H7 (cell line): ENCODE measurements at places on chromosomes 5 and 9.

- no peak for DNase-seq
Measured at GRCh38 chr9:130159057-130159456, 13.1 kb upstream of the NCS1 start.

GRCh38 chr9:109418827-109419226 is 79.3 kb downstream of the PTPN3 start:
- no peak for DNase-seq

GRCh38 chr9:73441890-73442818 is 290.5 kb downstream of the ANXA1 start:
- peak; percentile 19 for DNase-seq

DNA sequence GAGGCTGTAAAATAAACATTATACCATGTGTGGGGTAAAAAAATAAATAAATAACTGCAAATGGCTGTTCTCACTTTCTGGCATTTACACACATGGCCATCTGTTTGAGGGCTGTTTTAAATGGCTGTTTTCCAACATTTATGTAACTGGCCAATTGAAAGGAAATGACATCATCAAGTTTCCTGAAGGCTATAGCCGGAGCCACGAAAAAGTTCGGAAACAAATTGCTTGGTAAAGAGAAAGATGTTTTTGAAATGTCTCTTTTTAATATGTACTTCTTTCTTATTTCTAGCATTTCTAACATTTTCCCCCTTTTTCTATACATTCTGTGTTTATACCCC is 95.4 kb upstream of the DAB2 start:
- no peak for DNase-seq

GRCh38 chr9:125988479-125989050 is 241.4 kb downstream of the PBX3 start:
- DNase-seq, result peak; percentile 40

DNA sequence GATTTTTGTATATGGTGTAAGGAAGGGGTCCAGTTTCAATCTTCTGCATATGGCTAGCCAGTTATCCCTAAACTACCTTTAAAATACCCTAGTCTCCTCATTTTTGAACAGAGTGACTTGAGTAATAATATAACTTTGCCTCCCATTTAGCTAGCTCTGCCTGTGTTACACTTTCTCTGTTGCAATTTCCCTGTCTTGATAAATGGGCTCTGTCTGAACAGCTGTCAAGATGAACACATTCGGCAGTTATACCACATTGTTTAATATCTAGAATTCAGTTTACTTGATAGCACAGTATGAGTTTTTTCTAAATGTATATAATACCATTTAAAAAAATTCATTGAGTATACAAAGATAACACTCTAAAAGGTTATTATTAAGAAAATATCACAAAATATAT is 562.9 kb upstream of the FTMT start:
- DNase-seq, result no peak

DNA sequence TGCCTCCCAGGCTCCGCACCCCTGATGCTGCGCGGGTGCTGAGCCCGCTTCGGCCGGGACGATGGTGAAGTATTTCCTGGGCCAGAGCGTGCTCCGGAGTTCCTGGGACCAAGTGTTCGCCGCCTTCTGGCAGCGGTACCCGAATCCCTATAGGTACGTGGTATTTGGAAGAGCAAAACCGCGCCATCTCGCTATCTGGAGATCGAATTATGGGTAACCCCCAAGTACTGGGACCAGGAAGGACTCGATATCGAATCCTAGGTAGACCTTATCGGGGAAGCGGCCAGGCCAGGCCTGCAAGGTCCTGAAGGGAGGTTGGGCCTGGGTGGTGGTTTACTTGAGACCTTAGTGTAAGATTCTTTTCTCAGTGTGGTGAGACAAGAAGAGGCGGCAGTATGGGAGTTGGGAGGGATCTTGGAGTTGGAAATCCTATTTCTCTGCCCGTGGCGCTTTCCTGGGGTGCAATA is 359 bp downstream of the PRELID1 start:
- peak; percentile 43 for DNase-seq

DNA sequence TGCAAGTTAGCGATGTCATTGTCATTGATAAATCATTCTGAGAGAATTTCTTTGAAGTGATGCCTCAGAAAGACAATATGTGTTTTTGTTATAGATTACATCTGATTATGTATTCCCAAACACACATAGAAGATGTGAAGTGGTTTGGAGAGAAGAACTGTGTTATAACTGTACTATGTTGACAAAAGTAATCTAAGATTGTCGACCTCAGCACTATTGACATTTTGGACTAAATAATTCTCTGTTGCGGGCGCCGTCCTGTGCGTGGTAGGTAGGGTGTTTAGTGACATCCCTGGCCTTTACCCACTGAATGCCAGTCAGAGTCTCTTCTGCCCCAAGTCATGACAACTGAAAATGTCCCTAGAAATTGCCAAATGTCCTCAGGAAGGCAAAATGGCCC is 77.8 kb downstream of the CFAP90 start:
- DNase-seq, result no peak

DNA sequence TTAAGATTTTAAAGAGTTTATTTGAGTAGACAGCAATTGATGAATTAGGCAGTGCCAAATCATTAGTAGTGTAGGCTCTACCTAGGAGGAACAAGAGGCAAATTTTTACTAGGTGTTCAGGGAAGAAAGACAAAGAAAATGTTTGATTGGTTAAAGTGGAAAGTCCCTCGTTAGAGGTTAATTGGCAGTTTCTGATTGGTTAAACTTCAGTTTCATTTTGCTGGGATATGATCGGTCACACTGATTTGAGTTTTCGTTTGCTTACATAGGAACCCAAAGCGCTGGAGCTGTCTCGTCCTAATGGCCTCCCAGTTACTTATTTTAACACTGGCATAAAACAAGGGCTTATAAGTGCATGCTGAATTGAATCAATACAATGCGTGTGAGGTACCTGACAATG is 15.1 kb downstream of the DMAC1 start:
- DNase-seq, result no peak

GRCh38 chr5:80048084-80048780 is 13.1 kb downstream of the THBS4 start:
- DNase-seq, result no peak

- no peak for DNase-seq
Measured at GRCh38 chr9:71816916-71817451, 48.7 kb upstream of the CEMIP2 start.

GRCh38 chr5:149730620-149731331 is 666 bp downstream of the PPARGC1B start:
- peak; percentile 83 for DNase-seq

DNA sequence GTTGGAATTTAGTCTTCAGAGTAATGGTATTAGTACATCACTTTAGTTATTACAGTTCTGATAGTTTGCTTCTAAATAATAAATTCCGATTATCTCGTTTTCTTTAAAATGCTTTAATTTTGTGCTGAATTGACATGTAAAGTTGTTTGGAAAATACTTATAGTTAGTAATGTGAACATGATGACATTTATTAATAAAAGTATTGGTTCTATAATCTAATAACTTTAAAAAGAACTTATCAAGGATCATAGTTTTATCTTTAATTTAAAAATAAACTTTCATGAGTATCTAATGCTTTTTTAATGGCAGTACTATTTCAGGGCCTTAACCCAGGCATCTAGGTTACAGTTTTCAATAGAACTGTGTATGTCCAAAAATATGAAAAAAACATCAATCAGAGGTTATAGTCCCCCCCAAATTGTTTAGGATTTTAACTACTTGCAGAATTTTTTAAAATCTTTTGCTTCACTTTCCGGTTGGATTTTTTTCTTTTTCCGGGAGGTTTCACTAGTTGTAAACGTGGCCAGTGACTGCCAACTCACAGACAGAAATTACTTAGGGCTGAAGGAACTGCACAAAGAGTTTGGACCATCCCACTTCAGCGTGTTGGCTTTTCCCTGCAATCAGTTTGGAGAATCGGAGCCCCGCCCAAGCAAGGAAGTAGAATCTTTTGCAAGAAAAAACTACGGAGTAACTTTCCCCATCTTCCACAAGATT is 680 bp downstream of the GPX8 start:
- DNase-seq, result peak; percentile 30

DNA sequence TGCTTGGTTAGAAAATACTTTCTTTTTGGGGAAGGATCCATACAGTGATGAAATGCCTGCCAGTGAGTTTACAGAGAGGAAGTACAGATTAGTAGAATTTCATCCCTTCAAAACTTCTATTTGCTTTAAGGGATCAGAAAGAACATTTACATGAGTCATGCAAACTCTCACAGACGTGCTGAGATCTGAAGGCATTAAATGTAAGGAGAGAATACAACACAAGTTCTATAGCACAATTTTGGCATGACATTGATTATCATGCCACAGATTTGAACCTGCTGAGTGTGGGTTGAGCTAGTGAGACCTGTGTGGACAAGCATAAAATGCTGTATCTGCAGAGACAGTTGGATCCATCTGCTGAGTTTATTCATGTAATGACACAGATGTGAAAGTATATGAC is 613.6 kb upstream of the SEMA6A start:
- DNase-seq, result no peak

DNA sequence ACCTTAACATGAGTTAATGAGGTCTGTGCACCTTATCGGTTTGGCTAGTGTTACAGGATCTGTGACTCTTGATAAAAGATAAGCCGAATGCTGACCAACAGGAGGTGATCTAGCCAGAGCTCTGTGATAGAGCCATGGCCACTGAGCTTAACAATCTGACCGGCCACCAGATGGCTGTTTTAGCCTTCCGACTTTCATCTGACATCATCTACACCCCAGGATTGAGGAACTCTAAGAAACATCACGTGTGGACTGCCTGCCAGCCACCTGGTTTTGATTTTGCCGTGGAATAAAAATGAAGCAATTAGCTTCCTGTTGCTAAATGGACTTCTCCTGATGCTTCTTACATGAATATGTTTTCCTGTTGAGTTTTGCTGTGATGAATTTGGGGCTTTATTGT is 281.3 kb downstream of the CEMIP2 start:
- DNase-seq, result peak; percentile 17

GRCh38 chr9:26292943-26293342 is 599.7 kb downstream of the CAAP1 start:
- DNase-seq, result no peak

DNA sequence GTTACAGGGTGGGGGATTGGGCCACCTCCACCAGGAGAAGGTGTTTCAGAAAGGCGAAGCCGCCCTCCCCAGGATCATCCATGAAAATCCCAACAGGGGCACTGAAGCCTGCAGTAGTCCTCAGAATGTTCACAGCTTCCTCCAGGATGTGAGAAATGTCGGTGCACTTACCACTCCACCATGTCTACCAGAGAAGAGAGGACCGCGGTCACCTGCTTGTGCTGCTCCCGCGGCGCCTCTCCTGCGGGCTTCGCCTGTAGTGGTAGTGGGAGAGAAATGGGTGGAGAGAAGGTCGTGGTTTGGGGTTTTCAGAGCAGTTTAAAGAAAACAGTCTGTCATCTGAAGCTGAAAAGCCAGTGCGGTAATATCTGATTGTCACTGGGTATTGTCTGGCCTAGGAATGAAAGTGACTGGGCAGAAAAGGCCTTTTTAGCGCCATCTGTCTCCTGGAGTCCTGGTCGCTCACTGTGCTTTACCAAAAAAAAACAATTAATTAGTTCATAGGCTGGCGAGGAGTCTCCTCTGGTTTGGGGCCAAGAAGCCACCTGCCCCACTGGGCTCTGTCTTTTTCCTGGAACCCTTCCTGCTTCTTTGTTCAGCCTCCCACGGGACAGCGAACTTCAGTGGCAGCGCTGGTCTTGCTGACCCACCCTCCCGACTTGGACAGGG is 23.0 kb upstream of the PPP1R26 start:
- DNase-seq, result peak; percentile 41

DNA sequence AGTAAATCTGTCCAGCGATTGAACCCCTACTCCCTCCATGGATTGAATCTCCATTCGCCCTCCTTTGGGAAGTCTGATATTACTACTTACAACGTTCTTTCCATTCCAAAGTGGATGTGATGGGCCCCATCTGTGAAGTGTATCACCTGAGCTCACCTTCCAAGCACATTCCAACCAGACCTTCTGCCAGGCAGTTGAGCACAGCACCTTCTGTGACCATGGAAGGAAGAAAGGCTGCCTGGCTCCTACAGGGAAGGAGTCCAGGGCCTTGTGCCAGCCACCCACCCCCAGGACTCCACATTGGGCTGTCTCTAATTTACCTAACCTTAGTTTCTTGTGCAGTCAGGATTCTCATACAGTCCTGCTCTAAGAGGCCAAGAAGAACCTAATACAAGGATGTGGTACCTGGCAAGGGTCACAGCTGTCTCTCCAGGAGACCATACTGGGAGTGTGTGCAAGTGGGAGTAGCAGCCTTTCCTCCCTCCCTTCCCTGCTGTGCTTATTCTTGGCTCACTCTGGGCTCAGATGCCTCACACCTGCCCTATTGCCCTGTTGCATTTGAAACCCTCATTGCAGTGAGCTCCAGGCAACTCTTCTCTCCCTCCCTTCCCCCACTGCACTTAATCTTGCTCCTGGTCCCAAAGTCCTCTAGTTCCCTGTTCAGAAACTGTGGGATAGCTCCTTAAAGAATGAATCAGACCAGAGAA is 116.1 kb downstream of the NRG2 start:
- DNase-seq, result peak; percentile 8

DNA sequence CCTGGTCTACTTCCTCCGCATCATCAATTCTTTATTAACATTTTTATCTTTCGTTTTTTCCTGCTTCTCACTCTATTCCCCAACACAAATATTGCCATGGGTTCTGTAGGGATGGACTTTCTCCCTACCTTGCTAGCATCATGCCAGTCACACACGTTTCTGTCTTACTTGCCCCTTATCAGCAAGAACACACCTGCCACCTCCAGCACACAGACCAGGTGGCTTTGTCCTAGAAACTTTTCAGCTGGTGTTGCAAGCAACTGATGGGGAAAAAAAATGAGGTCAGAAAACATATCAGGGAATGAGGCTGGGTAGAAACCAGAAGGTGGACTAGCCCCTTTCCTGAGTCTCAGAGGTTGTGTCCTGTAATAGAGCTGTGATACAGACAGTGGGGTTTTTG is 5.8 kb downstream of the SH3RF2 start:
- DNase-seq, result no peak

DNA sequence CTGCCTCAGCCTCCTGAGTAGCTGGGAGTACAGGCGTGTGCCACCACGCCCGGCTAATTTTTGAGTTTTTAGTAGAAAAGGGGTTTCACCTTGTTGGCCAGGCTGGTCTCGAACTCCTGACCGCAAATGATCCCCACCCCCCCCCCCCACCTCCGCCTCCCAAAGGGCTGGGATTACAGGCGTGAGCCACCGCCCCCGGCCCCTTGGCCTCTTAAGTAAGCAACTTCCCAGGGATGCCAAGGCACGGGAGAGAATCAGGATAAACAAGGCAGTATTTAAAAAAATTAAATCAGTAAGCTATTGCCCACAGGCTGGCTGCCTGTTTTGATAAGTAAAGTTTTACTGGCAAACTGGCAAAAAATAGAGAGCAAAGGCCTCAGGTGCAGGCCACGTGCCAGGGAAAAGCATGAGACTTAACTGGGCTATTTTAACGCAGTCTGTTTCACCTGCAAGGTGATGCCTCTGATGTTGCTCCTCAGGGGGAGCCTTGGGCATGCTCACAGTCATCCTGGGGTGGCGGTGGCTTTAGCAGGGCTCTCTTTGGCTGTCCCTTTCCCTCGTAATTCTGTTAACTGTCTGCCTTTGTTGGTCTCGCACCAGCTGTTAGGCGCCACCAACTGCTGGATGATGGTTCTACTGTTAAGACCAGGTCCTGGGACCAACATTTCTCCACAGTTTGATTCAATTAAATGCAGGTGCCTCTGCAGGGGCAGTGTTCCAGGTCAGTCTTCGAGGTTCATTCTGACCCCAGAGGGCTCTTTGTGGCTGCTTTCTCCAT is 19.4 kb upstream of the RNF130 start:
- peak; percentile 77 for DNase-seq

GRCh38 chr5:58241389-58241788 is 218.5 kb downstream of the PLK2 start:
- no peak for DNase-seq

- DNase-seq, result peak; percentile 95
Measured at GRCh38 chr9:133994353-133995011, 2.4 kb upstream of the VAV2 start.
